ENCODE measurements at places on chromosomes 16 and 17.

DNA sequence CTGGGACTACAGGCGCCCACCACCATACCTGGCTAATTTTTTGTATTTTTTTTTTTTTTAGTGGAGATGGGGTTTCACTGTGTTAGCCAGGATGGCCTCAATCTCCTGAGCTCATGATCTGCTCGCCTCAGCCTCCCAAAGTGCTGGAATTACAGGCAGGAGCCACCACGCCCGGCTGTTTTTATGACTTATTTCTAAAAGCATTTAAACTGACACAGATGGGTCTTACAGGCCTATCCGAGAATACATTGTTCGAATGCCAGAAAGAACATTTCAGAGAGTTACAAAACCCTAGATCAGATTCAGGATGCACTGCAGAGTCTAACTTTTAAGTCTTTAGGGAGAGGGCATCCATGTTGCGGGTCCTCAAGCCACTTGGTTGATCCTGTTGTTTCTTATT is 234.7 kb upstream of the MAF start:
- no peak overlapping the region for H3K27ac ChIP-seq
- no peaks in the 10 kb centered on the region for H3K27me3 ChIP-seq
- no peaks in the 10 kb centered on the region for H3K36me3 ChIP-seq

GRCh38 chr16:84763629-84764028 is 56.2 kb upstream of the CRISPLD2 start:
- no peaks in the 10 kb centered on the region for H3K27me3 ChIP-seq

DNA sequence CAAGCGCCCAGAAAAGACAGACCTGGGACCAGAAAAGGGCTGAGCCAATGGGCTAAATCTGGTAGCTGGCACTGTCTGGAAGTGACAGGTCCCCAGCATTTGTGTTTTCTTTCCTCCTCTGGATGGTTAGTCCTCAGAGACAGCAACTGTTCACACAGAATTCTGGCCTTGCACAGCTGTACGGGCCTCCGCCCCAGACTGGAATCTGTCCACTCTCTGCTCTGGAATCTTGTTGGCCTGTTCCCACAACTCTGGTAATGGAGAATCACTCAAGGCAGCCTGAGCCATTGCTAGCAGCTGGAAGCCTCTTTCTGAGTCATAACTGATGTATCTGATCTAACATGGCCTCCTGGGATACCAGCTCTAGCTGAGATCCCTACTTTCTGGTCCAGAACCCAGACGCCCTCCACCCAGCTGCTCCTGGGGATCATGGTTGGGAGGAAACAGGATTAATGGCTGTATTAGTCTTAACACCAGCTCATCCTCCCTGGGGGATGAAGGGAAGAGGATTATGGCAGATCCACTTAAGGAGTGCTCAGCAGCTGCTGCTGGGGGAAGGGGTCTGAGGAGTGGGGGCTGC is 9.1 kb downstream of the ZNF668 start:
- H3K4me3 ChIP-seq = no peak overlapping the region
- H3K27ac ChIP-seq = peak overlapping the region; percentile 91
- H3K4me1 ChIP-seq = peaks cover 24% of the 10 kb centered on the region
- peaks cover 43% of the 10 kb centered on the region for H3K36me3 ChIP-seq
- peak; percentile 99 for DNase-seq
- no peaks in the 10 kb centered on the region for H3K27me3 ChIP-seq

GRCh38 chr17:3531266-3532101 is 26.1 kb downstream of the TRPV3 start:
- H3K27ac ChIP-seq = no peak overlapping the region
- peak; percentile 10 for DNase-seq
- no peak overlapping the region for H3K4me3 ChIP-seq
- no peaks in the 10 kb centered on the region for H3K36me3 ChIP-seq
- H3K27me3 ChIP-seq = no peaks in the 10 kb centered on the region

DNA sequence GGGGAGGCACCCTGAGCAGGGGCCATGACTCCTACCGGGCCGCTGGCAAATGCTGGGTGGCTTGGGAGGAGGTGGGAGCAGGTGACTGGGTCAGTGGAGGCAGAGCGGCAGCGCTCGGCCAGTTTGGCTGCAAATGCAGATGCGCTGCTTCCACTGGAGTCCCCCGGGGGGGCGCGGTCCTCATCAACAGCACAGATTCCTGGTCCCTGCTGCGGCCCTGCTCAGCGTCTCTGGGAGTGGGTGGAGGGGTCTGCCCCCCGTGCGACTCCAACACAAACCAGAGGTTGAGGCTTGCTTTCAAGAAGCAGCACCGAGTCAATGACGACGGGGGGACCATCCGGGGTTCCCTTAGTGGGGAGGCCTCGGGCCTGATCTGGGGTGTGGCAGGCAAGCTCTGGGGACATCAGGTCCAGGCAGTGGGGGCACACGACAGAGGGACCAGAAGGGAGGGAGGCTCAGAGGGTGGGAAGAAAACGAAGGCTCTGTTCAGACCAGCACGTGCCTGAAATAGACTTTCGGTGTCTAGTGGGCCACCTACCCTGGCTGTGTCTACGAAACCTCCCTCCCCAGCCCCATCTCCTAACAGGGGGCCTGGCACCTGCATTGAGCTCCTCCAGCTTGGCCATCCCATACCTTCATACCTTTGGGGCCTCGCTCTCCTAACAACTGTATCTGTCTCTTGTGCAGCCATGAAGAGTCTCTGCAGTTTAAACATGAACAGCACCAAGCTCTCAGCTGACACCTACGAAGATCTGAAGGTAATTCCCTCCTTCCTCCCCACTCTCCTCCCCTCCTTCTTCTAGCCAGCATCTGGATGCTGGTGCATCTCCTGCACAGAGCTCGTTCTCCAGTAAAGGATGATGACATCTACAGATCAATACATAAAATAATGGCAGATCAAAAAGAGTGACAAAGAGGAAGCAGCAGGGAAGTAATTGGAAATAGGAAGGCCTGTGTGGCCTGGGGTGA is 72.5 kb upstream of the PLCG2 start:
- H3K4me1 ChIP-seq = peaks cover 11% of the 10 kb centered on the region
- H3K27ac ChIP-seq = no peak overlapping the region
- H3K36me3 ChIP-seq = peaks cover 3% of the 10 kb centered on the region
- DNase-seq = no peak

DNA sequence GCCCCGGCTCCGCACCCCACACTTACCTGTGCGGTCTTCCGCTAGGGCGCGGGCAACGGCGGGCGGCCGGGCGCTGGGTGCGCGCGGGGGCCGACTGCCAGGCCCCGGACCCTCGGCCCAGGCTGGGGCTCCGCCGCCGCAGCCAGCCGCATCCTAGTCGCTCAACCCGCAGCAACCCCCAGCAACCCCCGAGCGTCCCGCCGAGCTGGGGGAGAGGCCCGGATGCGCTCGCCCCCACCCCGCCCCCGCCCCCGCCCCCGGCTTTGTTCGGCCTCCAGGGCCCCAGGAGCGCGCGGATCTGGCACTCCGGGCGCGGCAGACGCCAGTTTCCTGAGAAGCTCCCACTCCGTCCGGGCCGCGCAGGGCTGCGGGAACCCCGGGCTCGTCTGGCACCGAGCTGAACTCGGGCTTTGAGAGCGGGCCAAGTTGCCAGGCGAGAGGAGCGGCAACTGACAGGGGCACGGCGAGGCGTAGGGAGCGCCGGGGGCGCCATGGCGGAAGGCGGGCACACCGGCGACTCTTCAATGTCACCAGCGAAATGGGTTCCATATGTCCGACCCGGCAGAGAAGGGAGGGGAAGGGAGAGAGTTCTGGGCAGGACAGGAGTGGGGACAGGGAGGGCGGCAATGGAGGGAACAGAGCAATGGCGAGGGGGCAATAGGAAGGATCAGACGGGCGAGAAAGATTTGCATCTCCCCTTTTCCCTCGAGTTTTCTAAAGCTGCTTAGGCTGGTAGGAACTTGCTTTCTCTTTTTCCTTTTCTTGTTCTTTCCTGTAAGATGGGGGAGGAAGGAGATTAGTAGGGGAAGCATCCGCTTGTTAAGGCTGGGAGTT is 13.7 kb downstream of the HOXB4 start:
- H3K4me1 ChIP-seq = 0 out of 2 replicates have a peak, but pooled peaks cover 4% of the 10 kb centered on the region
- no peak for DNase-seq
- H3K36me3 ChIP-seq = no peaks in the 10 kb centered on the region
- H3K27me3 ChIP-seq = no peaks in the 10 kb centered on the region

- no peak for DNase-seq
- H3K36me3 ChIP-seq = peaks cover 6% of the 10 kb centered on the region
- no peaks in the 10 kb centered on the region for H3K27me3 ChIP-seq
- no peak overlapping the region for H3K4me3 ChIP-seq
- H3K4me1 ChIP-seq = peaks cover 16% of the 10 kb centered on the region
- H3K27ac ChIP-seq = no peak overlapping the region
Observed at GRCh38 chr17:80802626-80803450, 188.8 kb upstream of the CHMP6 start.

GRCh38 chr16:77213542-77214106 is 14.4 kb downstream of the SYCE1L start:
- H3K4me1 ChIP-seq = no peaks in the 10 kb centered on the region
- H3K27ac ChIP-seq = no peak overlapping the region
- no peaks in the 10 kb centered on the region for H3K27me3 ChIP-seq
- no peaks in the 10 kb centered on the region for H3K36me3 ChIP-seq

DNA sequence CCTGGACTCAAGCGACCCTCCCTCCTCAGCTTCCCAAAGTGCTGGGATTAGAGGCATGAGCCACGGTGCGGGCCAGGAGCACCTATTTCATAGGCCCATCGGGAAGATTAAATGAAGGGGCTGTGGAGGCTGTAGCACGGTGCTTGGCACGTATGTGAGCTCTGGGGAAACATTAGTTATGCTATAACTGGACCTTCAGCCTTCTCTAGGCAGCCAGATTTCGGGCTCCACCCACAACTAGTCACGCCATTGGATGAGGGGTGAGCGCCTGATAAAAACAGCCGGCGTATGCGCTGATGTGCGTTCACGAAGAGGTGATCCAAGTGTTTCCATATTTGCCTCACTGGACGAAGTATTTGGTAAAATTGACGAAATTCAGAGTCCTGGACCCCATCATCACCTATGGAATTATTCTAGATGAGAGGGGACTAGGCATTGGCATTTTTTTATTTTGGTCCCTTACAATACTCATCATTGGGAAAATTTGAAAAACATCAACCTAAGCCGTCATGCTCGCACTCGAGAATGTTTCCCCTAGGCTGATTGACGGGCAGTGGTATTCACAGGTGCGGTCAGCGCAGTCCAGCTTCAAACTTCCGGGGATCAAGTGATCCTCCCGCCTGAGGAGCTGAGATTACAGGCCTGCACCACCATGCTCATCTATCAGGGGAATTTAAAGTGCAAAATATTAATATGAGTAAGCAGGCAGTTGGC is 1.8 kb upstream of the ANKRD11 start:
- H3K4me3 ChIP-seq = peak overlapping the region; percentile 88
- no peaks in the 10 kb centered on the region for H3K27me3 ChIP-seq
- peaks cover 2% of the 10 kb centered on the region for H3K36me3 ChIP-seq
- peak; percentile 89 for DNase-seq
- peak overlapping the region; percentile 84 for H3K27ac ChIP-seq

- H3K4me3 ChIP-seq = no peak overlapping the region
- H3K27me3 ChIP-seq = no peaks in the 10 kb centered on the region
Observed at GRCh38 chr17:58932956-58933355, 173.7 kb downstream of the TRIM37 start.

DNA sequence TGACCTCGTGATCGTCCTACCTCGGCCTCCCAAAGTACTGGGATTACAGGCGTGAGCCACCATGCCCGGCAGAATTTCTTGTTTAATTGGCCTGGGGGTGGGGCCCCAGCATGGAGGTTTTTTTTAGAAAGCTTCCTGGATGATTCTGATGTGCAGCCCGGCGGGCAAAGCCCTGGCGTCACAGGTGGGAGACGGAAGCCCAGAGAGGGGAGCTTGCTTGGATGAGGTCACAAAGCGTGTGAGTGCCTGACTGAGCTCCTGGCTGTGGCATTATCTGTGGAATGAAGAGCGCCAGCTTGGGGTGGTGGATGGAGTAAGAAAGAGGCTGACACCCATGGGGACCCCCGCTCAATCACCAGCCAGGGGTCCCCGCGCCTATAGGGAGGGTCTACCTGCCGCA is 4.1 kb downstream of the VASN start:
- peaks cover 30% of the 10 kb centered on the region for H3K4me1 ChIP-seq
- H3K4me3 ChIP-seq = no peak overlapping the region
- no peak overlapping the region for H3K27ac ChIP-seq
- DNase-seq = no peak
- H3K27me3 ChIP-seq = no peaks in the 10 kb centered on the region

- H3K27ac ChIP-seq = no peak overlapping the region
- peaks cover 11% of the 10 kb centered on the region for H3K4me1 ChIP-seq
- no peak for DNase-seq
- no peak overlapping the region for H3K4me3 ChIP-seq
- peaks cover 14% of the 10 kb centered on the region for H3K27me3 ChIP-seq
Observed at GRCh38 chr17:49570540-49571242, 5.0 kb upstream of the NXPH3 start.

DNA sequence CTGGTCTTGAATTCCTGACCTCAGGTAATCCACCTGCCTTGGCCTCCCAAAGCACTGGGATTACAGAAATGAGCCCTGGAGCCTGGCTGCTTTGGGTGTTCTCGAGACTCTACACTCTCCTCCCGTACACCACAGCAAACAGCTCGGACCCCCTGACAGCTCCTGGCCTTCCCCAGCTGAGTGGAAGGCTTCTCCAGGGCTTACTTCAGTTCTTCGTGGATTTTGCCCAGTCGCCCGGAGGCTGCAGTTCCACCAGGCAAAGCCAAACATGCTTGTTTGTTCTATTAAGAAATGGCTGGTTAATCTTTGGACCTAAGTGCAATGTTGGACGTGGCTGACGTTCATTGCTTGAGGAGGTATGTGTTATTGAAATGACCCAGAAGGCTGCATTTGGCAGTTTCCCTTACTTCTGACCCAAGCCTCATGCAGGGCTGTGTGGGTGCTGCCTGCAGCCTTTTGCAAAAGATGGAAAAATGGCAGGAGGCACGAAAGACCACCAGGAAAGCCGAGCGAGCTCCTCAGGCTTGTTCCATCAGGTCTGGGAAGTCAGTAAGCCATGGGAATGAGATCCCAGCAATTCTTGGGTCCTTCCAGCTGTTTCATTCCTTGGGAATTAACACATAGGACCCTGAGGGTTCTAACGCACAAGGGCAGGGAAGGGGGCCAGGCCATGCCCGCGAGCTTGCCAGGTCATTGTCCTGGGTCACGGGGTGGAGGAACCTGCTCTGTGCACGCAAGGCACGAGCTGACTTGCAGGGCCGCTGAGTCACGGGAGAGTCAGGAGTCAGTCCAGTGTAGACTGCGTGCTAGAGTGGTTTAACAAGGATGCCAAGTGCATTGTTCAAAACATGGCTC is 23.9 kb upstream of the KLHDC4 start:
- H3K27ac ChIP-seq = peak overlapping the region; percentile 48
- no peaks in the 10 kb centered on the region for H3K36me3 ChIP-seq
- H3K27me3 ChIP-seq = no peaks in the 10 kb centered on the region
- H3K4me3 ChIP-seq = peak overlapping the region; percentile 7
- peak; percentile 50 for DNase-seq
- peaks cover 37% of the 10 kb centered on the region for H3K4me1 ChIP-seq

GRCh38 chr17:82371333-82372248 is at the start of gene UTS2R:
Gene UTS2R, plus strand, starts transcription at chr17:82371765. Its CDS starts 2,560 bp downstream, at chr17:82374325.
- no peaks in the 10 kb centered on the region for H3K27me3 ChIP-seq
- H3K36me3 ChIP-seq = no peaks in the 10 kb centered on the region
- H3K4me3 ChIP-seq = peak within 1 kb of the TSS; percentile 60
- DNase-seq = peak; percentile 62
- H3K4me1 ChIP-seq = peaks cover 12% of the 10 kb centered on the region

GRCh38 chr16:80586476-80586875 is 45.7 kb downstream of the DYNLRB2 start:
- no peak overlapping the region for H3K27ac ChIP-seq
- H3K4me1 ChIP-seq = no peaks in the 10 kb centered on the region
- no peak overlapping the region for H3K4me3 ChIP-seq
- no peaks in the 10 kb centered on the region for H3K27me3 ChIP-seq

GRCh38 chr16:6777624-6778023 is 555.0 kb upstream of the RBFOX1 start:
- H3K27ac ChIP-seq = no peak overlapping the region
- no peaks in the 10 kb centered on the region for H3K27me3 ChIP-seq
- no peaks in the 10 kb centered on the region for H3K4me1 ChIP-seq
- no peaks in the 10 kb centered on the region for H3K36me3 ChIP-seq
- DNase-seq = no peak

All from SJCRH30 (cell line).